ENCODE measurements at places on chromosomes 5 and 9.

- no peak for DNase-seq
Observed at GRCh38 chr5:176489077-176489476, 40.9 kb downstream of the FAF2 start.

- no peak for DNase-seq
Observed at GRCh38 chr9:127092041-127092608, 30.3 kb downstream of the ANGPTL2 start.

DNA sequence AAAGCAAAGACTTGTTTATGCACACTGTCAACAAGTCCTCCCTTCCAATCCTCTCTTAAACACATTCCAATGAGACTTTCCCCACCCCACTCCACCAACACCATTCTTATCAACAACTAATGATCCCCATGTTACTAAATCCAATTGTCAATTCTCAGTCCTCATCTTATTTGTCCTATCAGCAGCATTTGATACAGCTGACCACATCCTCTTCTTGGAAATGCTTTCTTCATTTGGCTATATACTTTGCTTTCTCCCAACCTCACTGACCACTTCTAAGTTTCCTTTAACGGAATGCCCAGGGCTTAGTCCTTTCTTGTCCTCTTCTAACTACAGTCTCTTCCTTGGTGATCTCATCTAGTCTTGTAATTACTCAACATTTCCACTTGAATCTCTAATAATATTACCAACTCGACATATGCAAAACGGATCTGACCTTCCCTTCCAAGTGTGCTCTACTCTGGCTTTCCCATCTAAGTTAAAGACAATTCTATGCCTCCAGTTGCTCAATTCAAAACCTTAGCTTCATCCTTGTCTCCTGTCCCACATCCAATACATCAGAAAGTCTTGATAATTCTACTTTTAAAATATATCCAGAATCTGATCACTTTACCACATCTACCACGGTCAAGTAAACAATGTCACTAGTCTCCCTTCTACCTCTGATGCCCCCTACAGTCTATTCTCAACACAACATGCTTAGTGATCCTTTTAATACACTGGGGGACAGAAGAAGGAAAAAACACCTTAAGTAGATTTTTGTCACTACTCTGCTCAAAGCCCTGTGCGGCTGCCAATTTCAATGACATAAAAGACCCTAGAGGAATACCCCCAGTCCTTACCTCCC, 25.5 kb downstream of the AGTPBP1 start:
- DNase-seq = no peak

DNA sequence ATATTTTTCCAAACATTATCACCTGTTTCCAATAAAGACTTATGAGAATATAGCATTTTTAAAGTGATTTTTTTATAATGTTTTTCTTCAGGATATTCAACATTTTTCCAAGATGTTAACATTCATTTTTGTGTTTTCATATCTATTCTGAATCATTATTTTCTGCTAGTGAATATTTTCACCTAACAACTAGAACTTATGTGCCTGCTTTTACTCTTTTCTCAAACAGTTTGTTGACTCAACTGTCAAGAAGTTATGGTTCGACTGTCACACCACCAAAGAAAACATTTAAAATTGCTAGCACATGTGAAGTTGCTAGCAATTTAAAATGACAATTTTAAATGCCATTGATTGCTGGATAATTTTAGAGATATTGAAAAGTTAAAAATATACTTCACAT, 343.3 kb upstream of the CDH9 start:
- no peak for DNase-seq

GRCh38 chr5:138282920-138283742, 8.7 kb upstream of the GFRA3 start:
- no peak for DNase-seq

DNA sequence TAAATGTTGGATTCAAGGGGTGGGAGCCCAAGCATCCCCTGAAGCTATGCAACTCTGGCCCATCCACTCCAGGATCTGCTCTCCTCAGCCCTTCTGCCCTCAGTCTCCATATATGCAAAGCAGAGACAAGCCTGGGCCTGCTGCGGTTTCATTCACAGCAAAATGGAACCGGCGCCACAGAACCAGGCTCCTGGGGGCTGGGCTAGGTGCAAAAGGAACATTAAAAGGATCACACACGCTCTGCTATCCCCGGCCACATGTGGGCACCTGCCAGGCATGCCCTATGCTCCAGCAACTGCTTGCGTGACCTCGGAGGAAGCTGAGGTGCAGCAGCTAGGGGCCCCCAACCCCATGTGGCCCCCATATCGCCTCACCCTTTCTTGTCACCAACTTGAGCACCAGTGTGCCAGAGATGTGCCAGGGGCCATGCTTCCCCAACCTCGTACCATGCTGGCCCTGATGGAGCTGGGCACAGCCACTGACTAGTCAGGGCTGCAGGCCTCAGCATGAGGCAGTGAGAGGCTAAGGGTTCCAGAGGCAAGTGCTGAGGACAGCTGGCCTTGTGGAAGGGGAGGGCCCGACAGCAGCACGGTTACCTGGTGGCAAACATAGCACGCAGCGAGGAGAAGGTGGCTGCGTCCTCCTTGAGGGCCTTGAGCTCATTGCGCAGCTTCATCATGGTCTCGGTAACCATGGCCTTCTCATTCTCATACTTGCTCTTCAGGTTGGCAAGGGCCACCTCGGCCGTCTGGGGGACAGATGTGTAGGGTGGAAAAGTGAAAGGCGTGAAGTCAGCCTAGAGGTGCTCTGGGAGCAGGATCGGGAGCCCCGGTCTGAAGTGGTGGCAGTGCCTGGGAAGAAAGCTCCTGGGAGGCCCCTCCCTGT, 47.2 kb downstream of the BICD2 start:
- no peak for DNase-seq

- no peak for DNase-seq
Observed at GRCh38 chr9:115292584-115293279, 174.8 kb upstream of the TNC start.

- no peak for DNase-seq
Observed at GRCh38 chr9:103928442-103928841, 165.7 kb upstream of the SMC2 start.

DNA sequence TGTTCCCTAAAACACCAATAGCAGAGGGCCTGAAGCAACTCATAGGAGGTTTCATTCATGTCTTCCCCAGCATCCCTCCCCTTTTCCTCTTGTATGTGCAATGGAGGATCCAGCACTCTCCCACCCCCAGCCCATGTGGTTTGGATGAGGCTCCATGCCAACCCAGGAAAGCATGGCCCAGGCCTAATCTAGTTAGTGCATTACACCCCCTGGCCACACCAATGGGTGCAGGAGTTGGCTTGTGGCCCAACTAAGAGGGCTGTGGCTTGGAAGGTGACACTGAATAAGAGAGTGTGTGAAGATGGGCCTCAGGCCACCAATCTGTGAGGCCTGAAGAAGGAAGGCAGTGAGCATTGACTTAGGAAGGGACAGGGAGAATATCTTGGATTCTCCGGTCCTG, 70.8 kb upstream of the SMIM23 start:
- DNase-seq = no peak

DNA sequence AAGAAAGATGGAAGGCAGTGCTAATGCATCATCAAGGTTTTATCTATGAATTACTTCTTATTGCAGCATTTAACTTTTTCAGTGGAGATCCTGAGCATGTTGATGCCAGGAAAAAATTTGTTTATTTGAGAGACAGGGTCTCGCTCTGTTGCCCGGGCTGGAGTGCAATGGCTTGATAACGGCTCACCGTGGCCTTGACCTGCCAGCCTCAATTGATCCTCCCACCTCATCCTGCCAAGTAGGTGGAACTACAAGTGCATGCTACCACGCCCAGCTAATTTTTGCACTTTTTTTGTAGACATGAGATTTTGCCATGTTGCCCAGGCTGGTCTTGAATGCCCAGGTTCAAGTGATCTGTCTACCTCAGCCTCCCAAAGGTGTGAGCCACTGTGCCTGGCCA, 47.2 kb downstream of the AOPEP start:
- DNase-seq = no peak

DNA sequence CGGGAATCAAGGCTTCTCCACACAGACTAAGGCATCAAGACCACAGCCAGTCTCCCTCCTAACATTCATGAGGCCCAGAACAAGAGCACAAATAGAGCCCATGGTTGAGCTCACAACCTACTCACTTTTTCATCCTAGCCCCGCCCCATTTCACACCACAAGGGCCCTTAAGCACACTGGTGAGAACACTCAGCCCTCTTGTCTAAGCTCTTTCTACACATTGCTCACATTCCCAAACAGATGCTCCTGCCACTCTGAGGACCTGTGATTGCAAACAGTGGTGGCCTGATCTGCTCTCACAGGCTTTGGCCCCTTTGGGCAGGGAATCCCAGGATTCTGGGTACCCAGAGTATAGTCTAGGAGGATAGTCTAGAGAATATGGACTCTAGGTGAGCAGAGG, 54.0 kb downstream of the FEM1C start:
- no peak for DNase-seq
